Tracheal epithelial cell (primary cell): ENCODE measurements at places on chromosomes 11 and 22. TPM values are rescaled to one million over a fixed set of nuclear protein-coding genes. Genes with fewer than 3 reads are reported as not detected.

CHADL gene
- 1.4 and 3.8 TPM in 2 replicates for total RNA-seq

OR52I1 gene
- not detected in 2 replicates for total RNA-seq

GLYAT gene
- total RNA-seq, result not detected in 2 replicates

SCGB1C1 gene
- not detected in 2 replicates for total RNA-seq

OR52M1 gene
- total RNA-seq, result not detected in 2 replicates

SERHL2 gene
- total RNA-seq, result 0.43 and 8.7 TPM in 2 replicates

PTDSS2 gene
- total RNA-seq, result 35.7 and 42.2 TPM in 2 replicates

P4HA3 gene
- total RNA-seq, result 2.7 TPM in 1 of 2 replicates, not detected in the other

TTC28 gene
- 2.2 and 3.2 TPM in 2 replicates for total RNA-seq

ADM2 gene
- 2.7 and 4.3 TPM in 2 replicates for total RNA-seq

KCNQ1OT1 gene
- 0.21 and 0.48 TPM in 2 replicates for total RNA-seq

DDI1 gene
- total RNA-seq, result not detected in 2 replicates

GGTLC2 gene
- total RNA-seq, result not detected in 2 replicates

OR52I2 gene
- total RNA-seq, result under 0.01 TPM in 1 of 2 replicates, not detected in the other

DDIAS gene
- total RNA-seq, result under 0.01 and 1.4 TPM in 2 replicates

SAA2 gene
- 2.1 and 54.2 TPM in 2 replicates for total RNA-seq

P2RY6 gene
- total RNA-seq, result 0.21 and 0.96 TPM in 2 replicates

PRDM10 gene
- 4.1 and 5.8 TPM in 2 replicates for total RNA-seq

DCDC1 gene
- total RNA-seq, result under 0.01 and 0.21 TPM in 2 replicates

ART1 gene
- not detected in 2 replicates for total RNA-seq
